ENCODE measurements at places on chromosomes 2 and 18.

DNA sequence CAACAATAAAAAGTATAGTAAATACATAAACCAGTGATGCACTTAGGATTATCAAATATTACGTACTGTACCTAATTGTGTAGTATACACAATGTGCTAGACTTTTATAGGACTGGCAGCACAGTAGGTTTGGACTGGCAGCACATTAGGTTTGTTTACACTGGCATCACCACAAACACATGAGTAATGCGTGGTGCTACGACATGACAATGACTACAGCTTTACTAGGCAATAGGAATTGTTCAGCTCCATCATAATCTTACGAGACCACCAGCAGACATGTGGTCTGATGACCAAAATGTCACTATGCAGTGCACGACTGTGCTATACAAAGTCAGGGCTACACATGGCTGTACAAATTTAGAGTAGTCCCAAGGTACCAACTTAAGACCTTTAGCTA, 2.3 kb downstream of the MBOAT2 start:
- DNase-seq, result no peak

- no peak for DNase-seq
Observed at GRCh38 chr2:63819765-63820717, 21.7 kb upstream of the UGP2 start.

DNA sequence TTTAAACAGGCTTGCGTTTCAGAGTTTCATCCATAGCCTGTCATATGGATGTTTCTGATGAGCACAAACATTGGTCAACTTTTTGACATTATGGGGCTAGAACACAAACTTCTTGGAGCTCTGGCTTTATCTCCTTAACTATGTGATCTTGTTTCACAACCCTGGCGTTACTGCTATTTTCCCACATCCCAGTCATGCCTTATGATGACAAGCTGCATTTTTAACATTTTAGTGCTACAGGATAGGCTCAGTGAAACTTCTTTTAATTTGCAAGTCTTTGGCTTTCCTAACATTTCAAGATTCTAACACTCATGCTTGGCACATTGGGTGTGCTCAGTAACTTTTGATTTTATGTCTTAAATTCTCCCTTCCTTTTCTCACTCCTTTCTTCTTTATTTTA, 21.0 kb upstream of the PDE1A start:
- no peak for DNase-seq

DNA sequence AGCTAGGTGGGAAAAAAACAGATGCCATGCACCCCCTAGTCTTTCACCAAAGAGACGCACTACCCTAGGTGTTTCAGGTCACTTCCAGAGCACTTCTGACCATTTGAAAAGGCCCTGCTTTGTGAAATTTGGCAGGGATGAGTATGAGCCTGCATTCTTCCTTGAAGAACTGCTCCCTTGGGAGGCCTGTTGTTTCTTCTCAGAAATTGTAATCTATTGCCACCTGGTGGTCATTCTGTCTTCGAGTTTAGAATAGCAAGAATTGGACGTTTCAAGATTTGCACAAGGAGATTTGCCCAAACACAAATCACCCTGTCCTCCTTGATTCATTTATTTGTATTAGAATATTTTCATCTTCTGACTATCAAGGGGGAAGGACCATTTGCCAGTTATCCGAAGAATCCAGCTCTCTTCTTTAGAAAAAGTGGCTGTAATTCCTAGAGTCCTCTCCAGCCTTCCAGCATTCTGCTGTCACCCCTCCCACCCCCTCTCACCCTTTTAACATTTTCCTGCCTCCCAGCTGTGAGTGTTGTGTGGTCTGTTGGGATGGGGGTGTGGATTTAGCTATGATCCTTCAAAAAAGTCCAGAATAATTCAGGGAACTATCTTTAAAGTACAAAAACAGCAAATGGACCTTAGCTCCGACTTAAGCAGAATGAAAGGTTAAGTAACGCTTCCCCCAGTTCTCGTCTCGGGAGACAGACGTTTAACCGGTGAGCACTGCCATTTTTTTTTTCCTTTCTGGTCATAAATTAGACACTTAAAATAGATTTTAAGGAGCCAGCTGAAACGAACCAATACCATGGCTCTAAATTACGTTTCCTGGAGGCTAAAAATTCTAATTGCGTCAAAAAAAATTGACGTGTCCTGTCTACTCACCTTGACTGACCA, 3.7 kb upstream of the GAD1 start:
- DNase-seq, result peak; percentile 67

- no peak for DNase-seq
Observed at GRCh38 chr2:236305531-236305930, 41.3 kb upstream of the ASB18 start.

- no peak for DNase-seq
Observed at GRCh38 chr2:79835911-79836310, 323.1 kb downstream of the CTNNA2 start.

DNA sequence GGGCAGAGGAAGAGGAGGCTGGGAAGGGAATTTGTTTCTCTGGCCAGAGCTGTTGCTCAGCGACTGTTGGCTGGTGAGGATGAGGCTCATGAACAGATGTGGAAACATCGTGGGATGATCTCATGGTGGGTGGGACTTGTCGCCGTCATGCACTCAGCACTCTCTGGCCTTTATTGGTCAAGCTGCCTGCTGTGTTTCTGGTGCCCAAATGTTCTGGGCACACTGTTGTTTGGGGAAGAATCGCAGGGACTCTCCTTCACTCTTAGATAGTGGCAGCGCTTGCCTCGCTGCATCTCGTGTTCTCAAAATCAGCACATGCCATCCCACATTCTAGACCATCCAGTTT, 145.6 kb downstream of the AGAP1 start:
- no peak for DNase-seq

GRCh38 chr2:46563186-46563585, 83.8 kb downstream of the TMEM247 start:
- DNase-seq, result no peak

DNA sequence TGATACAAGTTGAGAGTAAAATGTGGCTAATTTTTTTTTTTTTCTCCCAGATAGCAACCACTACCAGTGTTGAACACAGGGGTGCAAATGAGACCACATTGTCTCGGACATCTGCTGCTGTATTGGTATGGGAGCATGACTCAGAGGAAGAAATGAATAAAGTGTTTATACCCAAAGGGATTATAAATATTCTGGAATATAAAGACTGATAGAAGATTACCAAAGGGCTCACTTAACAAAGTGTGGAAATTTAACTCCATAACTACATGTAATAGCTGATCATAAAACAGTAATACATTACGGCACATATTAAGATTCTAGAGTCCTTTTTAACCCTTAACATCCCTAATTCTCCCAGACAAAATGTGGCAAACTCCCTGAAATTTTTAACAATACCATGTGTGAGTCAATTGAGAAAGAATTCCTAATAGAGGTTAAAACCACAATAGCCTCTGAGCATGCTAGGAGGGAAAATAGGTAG, 1023.0 kb upstream of the ACVR2A start:
- DNase-seq, result no peak

- DNase-seq, result no peak
Observed at GRCh38 chr2:240237609-240238174, 97.2 kb upstream of the OTOS start.

GRCh38 chr2:26011990-26012856, 21.7 kb upstream of the RAB10 start:
- DNase-seq, result no peak

DNA sequence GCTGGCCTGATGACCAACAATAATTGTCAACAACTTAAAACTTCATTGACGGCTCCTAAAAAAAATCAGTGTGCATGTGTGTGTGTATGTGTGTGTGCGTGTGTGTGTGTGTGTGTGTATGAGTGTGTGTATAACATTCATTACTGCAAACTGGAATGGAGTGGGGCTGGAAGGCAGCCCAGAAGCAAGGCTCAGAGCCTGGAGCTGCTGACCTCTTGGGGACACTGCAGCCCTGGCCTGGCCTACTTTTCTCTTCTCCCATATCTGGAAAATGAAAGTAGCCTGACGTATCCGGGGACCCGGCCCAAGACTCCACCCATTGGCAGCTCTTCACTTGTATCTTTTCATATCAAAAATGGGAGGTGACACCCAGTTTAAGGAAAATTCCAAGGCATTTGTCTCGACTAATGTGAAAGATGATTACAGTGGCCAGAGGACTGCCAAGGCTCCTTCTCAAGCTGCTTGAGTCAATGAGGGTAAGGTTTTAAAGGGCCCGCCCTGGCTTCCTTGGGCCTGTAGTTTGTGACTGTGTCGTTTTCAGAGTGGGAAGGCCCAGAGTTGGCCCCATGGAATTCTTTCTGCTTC, 72.4 kb upstream of the IL1R1 start:
- no peak for DNase-seq

GRCh38 chr2:156589381-156590079, 153.4 kb downstream of the GPD2 start:
- DNase-seq, result peak; percentile 42

DNA sequence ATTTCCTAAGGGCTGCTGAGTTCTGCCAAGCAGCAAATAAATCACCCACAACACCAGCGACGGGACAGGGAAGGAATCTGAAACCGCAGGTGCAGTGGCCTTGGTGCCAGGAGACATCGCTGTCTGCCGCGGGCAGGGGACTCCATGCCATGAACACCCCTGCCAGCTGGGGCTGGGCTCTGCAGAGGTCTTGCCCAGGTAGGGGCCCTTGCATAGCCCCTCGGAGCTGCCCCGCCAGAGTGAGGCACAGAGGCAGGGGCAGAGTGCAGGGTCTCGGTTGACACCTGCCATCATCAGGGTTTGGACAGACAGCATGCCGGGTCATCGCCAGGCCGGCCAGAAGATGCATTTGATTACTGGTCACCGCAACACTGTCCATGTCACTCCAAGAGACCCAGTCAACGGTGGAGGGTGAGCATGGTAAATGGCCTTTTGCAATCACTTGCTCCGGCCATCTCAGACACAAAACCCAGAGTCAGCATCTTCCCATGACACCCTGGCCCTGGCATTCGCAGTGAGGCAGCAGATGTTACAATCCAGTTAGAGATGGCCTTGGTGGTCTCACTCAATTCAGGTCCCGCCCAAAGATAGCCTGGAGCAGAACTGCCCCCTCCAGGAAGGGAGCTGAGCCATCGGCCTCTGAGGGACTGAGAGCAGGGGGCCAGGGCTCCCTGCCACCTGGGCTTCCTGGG, 255.4 kb downstream of the NDUFA10 start:
- DNase-seq, result no peak

DNA sequence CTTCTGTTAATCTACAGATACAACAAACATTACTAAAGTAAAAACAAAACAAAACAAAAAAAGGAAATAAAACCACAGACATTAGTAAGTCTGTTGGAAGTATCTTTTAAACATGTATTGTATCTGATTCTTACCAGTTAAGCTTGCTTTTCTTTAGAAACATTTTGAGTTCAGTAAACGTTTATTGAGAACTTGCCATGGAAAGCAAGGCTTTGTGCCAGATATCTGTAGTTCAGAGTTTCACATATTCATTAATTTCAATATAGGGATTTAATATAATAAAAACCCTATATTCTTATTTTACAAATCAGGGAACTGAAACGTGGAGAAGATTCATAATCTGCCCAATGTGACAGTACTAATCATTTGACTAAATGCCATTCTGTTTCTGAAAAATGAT, 1101.0 kb upstream of the GYPC start:
- DNase-seq, result no peak

DNA sequence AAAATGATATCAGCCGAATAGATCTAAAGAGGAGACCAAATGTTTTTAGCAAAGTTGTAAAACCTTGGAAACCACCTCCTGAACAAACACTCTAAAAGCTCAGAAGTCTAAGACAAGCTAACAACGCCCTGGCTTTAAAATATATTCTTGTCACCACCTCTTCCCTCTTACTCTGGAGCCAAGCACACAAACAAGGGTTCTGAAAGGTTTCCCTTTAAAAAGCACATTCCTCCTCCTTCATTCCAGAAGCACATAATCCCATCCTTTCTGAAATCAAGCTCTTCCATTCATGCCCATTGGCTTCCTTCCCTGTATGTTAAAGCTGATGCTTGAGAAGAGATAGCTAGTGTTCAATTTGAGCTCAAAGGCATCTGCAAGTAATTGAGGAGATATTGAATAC, 382.0 kb downstream of the LNPK start:
- no peak for DNase-seq

DNA sequence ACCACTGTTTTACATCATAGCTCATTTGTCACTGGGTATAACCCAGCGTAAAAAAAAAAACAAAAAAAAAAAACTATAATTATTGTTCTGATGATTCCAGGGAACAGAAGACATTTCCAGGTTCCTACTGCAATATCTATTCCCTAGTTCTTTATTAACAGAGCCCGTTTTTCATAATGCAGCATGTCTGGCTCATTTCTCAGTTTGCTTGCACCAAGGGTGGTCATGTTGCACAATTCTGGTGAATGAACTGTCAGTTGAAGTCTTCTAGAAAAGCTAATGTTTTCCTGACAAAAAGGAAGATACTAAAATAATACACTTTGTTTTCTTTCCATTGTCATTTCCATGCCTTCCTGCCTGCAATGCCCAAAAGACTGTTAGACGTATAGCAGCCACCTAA, 180.1 kb downstream of the RDH14 start:
- no peak for DNase-seq

GRCh38 chr2:239993291-239993690, 31.9 kb downstream of the NDUFA10 start:
- DNase-seq, result no peak

DNA sequence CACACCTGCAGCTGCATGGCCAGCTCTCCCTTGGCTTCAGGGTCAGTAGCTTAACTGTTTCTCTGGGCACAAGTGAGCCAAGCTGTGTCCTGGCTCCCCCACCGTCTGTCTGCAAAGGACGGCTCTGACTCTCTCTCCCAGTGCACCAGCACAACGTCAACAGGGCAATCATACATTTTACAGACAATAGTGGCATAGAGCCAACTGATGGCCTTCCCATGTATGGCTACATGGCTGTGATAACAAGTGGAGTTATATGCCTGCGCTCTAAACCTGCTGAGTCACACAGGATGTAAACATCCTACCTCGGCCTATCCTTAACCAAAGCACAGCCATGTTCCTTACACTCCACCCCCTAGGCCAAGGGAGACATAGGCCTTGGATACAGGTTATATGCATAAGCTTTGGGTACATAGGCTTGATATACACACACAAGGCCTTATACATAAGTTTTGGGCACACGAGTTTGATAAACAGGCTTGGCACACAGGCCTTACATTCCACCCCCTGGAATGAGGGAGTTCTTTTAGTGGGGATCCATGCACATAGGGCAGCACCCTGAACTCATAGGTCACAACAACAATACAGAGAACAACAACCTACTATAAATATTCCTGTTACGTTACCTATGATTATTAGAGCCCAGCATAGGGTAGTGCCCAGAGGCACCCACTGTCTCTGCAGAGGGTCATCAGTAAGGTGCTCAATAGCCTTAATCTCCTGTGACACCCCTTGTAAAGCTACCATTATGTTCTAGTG, 17.7 kb downstream of the PHOSPHO2 start:
- DNase-seq, result no peak

GRCh38 chr18:13892098-13892497, 23.2 kb downstream of the MC2R start:
- no peak for DNase-seq

- DNase-seq, result no peak
Observed at GRCh38 chr2:76326636-76327035, 615.9 kb upstream of the GCFC2 start.

DNA sequence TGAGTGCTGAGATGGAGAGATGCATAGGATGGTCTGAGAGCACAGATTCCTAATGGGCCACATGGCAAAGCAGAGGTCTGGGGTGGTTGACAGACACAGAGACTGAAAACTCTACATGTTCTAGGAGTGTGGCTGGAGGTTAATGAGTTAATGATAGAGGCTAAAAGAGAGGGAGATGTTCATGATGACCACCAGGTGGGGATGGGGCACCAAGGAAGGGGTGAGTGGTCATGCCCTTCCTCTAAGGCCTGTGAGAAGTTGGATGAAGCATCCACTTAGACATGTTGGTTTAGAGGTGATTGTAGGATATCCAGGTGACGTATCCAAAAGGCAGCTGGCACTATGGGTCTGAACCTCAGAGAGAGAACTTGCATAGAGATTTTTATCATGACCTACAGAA, 102.1 kb downstream of the LRP2 start:
- DNase-seq, result no peak

Data from GM20000 (cell line).